SK-N-SH (cell line): ENCODE measurements at places on chromosomes 11 and 22. TPM values are rescaled to one million over a fixed set of nuclear protein-coding genes. Genes with fewer than 3 reads are reported as not detected.

The DGAT2 gene
- 1.1 and 1.4 TPM in 2 replicates for polyA plus RNA-seq

The TSSK2 gene
- not detected in 2 replicates for polyA plus RNA-seq

The IGLL1 gene
- not detected in 2 replicates for polyA plus RNA-seq

The MFRP gene
- not detected in 2 replicates for polyA plus RNA-seq

The CFAP68 gene
- 36.7 and 61.2 TPM in 2 replicates for polyA plus RNA-seq

The OLFML1 gene
- polyA plus RNA-seq = not detected in 2 replicates

The FAR1 gene
- polyA plus RNA-seq = 29.0 and 38.8 TPM in 2 replicates

The ARSA gene
- 34.2 and 34.4 TPM in 2 replicates for polyA plus RNA-seq

The BIK gene
- polyA plus RNA-seq = 0.24 and 0.66 TPM in 2 replicates

The TRIM49 gene
- not detected in 2 replicates for polyA plus RNA-seq

The OR10A3 gene
- polyA plus RNA-seq = not detected in 2 replicates

The SHISA8 gene
- not detected in 2 replicates for polyA plus RNA-seq

The RAB38 gene
- 0.66 and 0.76 TPM in 2 replicates for polyA plus RNA-seq

The FGF4 gene
- not detected in 2 replicates for polyA plus RNA-seq

The UBQLN3 gene
- polyA plus RNA-seq = not detected in 2 replicates

The FAU gene
- polyA plus RNA-seq = 912 and 1,210 TPM in 2 replicates

The SERHL2 gene
- polyA plus RNA-seq = 3.1 and 3.8 TPM in 2 replicates

The OR2AG1 gene
- polyA plus RNA-seq = not detected in 2 replicates

The CSNK2A3 gene
- 0.31 and 0.97 TPM in 2 replicates for polyA plus RNA-seq

The OR4D5 gene
- polyA plus RNA-seq = not detected in 2 replicates

The KRTAP5-7 gene
- polyA plus RNA-seq = 0.06 and 0.07 TPM in 2 replicates

The ZBTB3 gene
- 2.1 and 3.3 TPM in 2 replicates for polyA plus RNA-seq

The C1QTNF5 gene
- 0.71 and 0.76 TPM in 2 replicates for polyA plus RNA-seq

The UPK3A gene
- polyA plus RNA-seq = not detected in 2 replicates

The AQP11 gene
- 1.8 and 1.9 TPM in 2 replicates for polyA plus RNA-seq

The OR5P2 gene
- not detected in 2 replicates for polyA plus RNA-seq

The CYP2D6 gene
- polyA plus RNA-seq = 0.26 and 0.32 TPM in 2 replicates

The APOBEC3C gene
- 11.7 and 12.4 TPM in 2 replicates for polyA plus RNA-seq

The OTOG gene
- not detected in 2 replicates for polyA plus RNA-seq

The IFITM10 gene
- 0.21 and 0.31 TPM in 2 replicates for polyA plus RNA-seq

The ASCL2 gene
- polyA plus RNA-seq = not detected in 2 replicates

The TREH gene
- polyA plus RNA-seq = not detected in 2 replicates

The BRSK2 gene
- 0.64 and 0.80 TPM in 2 replicates for polyA plus RNA-seq

The SHISAL1 gene
- 0.10 and 0.11 TPM in 2 replicates for polyA plus RNA-seq

The TBCEL gene
- 5.9 and 8.4 TPM in 2 replicates for polyA plus RNA-seq

The FXYD6 gene
- 1.4 and 4.3 TPM in 2 replicates for polyA plus RNA-seq

The FIBIN gene
- 0.55 and 0.66 TPM in 2 replicates for polyA plus RNA-seq

The LRRC10B gene
- 0.11 TPM in 1 of 2 replicates, not detected in the other for polyA plus RNA-seq

The MUC2 gene
- not detected in 2 replicates for polyA plus RNA-seq

The HTR3B gene
- not detected in 2 replicates for polyA plus RNA-seq

The PANX3 gene
- not detected in 2 replicates for polyA plus RNA-seq

The MPEG1 gene
- polyA plus RNA-seq = not detected in 2 replicates
